ENCODE measurements at places on chromosomes 3 and 15.

DNA sequence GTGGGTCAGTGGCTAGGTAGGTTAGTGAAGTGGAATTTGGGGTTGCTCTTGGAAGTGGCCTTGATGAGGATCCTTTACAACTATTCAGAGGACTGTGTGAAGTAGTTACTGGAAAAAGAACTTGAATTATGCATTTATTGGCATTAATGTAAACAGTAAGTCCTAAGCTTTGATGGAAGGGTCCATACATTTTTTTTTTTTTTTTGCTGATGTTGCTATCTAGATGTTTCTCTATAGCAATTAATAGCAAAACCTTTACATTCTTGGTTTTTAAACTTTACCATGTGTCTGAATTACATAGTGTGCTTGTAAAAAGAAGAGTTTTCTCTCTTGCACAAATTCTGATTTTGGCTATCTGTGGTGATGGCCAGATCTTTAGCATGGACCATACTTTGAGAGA lies 9.5 kb downstream of the ZNF621 start:
- no peak for DNase-seq

DNA sequence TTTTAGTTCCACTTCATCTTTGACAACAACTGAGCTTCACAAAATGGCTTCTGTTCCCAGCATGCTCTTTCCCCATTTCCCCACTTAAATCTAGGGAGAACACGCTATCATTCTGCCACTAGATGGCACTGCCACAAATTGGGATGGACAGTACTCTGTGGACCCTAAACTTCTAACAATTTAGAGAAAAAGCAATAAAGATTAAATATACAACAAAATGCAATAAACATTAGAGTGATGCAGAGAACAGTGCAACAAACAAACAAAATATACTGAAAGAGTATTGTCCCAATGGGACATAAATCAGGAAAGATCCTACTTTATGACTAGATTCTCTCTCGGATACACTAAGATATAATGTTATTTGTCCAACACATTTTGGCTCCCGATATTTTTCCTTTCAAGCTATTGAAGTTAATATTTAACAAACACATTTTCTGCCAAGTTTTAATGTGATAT lies 169.7 kb upstream of the TMCO5A start:
- peak; percentile 15 for DNase-seq

GRCh38 chr3:161559177-161559998 lies 62.8 kb downstream of the OTOL1 start:
- peak; percentile 50 for DNase-seq

- no peak for DNase-seq
Measured at GRCh38 chr15:70098461-70099166, 897 bp upstream of the TLE3 start.

- DNase-seq, result no peak
Measured at GRCh38 chr3:168124291-168124690, 28.6 kb upstream of the GOLIM4 start.

GRCh38 chr3:56799251-56799882 lies 2.4 kb downstream of the ARHGEF3 start:
- DNase-seq, result peak; percentile 51

DNA sequence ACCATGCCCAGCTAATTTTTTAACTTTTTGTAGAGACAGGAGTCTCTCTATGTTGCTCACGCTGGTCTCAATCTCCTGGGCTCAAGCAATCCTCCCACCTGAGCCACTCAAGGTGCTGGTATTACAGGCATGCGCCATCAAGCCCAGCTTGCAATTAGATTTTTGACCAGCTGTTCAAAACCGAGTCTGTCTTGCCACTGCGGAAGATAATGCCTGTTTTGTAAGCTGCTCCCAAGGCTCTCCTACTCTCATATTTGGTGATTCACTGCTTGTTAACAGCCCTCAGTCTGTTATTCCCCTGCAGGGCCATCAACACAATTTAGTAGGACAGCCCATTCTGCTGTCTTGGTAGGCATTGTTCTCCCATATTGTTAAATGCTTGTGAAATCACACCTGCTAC lies 17.8 kb upstream of the MCCC1 start:
- DNase-seq, result no peak

GRCh38 chr3:41018855-41019254 lies 180.4 kb upstream of the CTNNB1 start:
- DNase-seq, result no peak

- no peak for DNase-seq
Measured at GRCh38 chr3:168121184-168122017, 25.7 kb upstream of the GOLIM4 start.

DNA sequence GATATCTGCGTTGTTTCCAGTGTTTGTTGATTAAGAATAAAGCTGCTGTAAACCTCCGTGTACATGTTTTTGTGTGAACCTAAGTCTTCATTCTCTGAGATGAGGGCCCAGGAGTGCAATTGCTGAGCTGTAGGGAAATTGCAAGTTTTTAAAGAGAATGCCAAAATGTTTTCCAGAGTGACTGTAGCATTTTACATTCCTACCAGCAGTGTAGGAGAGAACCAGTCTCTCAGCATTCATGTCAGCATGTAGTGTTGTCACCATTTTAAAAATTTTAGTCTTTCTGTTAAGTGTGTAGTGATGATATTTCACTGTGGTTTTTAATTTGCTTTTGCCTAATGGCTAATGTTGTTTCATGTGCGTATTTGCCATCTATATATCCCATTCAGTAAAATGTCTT lies 3.4 kb upstream of the MGLL start:
- DNase-seq, result no peak

- DNase-seq, result no peak
Measured at GRCh38 chr3:150248116-150248887, 159.8 kb upstream of the TSC22D2 start.

- DNase-seq, result no peak
Measured at GRCh38 chr3:81580355-81580754, 181.1 kb downstream of the GBE1 start.

DNA sequence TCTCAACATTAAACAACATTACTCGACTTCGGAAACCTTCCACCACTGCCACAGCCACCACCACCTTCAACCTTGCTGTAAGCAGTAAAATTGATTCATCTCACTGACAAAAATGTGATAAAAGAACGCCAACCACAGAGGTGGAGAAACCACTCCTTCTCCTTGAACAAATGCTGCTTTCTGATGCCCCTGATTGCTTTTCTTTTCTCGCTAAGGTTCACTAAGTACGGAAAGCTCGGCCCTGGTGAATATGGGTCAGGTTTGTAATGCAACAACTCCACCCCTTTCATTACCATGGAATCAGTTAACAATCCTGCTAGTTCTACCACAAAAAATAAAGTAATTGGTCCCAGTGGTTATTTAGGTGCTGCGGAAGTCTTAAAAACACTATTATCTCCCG lies 44.9 kb downstream of the MEIS2 start:
- DNase-seq, result no peak

DNA sequence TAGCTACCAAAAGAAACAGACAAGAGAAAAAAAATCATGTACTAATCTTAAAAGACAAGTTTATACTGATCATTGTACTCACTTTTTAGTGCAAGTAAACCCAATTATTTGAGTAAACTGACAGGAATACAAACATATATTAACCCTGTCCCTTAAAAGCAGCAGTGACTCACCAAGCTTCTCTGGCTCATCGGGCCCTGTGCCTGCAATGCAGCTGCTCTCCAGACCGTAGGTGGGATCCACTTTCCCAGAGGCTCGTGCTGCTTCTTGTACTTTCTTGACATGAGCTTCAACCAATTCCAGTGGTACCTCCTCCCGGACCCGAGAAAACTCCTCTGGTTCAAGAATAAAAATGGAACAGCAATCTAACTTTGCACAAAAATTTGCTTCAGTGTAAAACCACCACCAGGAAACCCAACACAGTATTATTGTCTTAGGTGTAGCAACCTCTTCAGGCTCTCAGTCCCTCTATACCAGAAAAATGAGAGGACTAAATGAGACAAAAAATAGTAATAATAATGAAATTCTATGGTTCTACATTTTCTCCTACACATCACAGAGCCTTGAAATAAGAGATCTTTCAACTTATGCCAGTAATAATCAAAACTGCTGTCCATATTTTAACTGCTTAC lies 82.6 kb upstream of the CSPG5 start:
- no peak for DNase-seq

DNA sequence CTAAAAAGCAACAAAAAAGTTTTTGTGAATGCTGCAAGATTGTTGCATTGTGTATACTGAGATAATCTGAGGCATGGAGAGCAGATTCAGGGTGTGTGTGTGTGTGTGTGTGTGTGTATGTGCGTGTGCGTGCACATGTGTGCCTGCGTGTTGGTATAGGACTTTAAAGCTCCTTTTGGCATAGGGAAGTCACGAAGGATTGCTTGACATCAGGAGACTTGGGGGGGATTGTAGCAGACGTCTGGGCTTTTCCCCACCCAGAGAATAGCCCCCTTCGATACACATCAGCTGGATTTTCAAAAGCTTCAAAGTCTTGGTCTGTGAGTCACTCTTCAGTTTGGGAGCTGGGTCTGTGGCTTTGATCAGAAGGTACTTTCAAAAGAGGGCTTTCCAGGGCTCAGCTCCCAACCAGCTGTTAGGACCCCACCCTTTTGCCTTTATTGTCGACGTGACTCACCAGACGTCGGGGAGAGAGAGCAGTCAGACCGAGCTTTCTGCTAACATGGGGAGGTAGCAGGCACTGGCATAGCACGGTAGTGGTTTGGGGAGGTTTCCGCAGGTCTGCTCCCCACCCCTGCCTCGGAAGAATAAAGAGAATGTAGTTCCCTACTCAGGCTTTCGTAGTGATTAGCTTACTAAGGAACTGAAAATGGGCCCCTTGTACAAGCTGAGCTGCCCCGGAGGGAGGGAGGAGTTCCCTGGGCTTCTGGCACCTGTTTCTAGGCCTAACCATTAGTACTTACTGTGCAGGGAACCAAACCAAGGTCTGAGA lies 4.7 kb downstream of the BHLHE40 start:
- DNase-seq, result no peak

- no peak for DNase-seq
Measured at GRCh38 chr3:102095383-102095782, 246.1 kb downstream of the NFKBIZ start.

GRCh38 chr3:42163622-42164244 lies 72.6 kb downstream of the TRAK1 start:
- DNase-seq, result no peak

DNA sequence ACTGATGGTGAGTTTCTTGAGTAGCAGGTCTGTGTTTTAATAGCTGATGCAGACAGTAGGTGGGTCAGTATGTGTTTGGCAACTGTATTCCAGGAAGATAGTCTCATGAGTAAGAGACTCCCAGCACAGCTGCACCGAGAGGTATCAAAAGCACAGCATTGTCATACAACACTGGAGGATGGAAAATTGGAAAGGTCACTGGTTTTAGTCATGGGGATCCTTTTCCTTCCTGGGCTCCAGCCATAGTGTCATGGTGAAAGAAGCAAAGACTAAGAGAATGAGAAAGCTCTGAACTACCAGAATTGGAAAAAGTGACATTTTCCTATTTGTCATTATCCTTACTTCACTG lies 61.5 kb downstream of the P3H2 start:
- no peak for DNase-seq

- DNase-seq, result no peak
Measured at GRCh38 chr15:48679952-48680351, 34.4 kb upstream of the FBN1 start.

DNA sequence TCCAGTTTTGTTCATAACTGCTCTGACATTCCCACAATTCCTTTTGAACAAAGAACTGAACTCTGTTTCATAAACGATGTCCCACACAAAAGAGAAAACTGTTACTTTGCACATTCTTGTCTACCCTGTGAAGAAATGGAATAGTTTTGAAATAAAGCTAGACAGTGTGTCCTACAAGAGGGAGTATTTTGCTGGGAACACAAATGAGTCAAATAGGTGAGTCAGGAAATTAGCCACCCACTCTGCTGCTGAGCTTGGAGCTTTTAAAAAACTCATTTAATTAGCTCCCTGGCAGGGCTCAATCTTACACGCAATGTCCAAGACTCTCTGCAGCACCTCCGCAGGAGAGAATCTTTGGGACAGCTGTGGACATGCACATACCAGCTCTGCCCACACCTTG lies 193.4 kb downstream of the SLC9A9 start:
- no peak for DNase-seq

DNA sequence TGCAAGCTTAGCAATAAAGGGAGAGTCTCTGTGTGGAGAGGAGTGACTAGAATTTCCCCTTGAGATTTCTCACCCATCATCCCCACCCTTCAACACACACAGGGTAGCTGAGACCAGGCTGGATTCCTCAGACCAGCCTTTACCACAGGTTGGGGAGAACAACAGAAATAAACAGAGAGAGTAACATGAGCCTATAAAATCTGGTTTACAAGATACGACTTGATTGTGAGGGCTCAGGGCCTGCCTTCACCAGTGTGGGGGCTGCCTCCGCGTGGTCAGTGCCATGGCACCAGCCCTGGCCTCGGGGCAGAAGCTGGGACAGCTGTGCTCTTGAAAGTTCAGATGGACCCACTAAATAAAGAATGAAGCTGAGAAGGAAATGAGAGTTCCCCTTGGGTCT lies 14.6 kb upstream of the MAGEF1 start:
- no peak for DNase-seq

DNA sequence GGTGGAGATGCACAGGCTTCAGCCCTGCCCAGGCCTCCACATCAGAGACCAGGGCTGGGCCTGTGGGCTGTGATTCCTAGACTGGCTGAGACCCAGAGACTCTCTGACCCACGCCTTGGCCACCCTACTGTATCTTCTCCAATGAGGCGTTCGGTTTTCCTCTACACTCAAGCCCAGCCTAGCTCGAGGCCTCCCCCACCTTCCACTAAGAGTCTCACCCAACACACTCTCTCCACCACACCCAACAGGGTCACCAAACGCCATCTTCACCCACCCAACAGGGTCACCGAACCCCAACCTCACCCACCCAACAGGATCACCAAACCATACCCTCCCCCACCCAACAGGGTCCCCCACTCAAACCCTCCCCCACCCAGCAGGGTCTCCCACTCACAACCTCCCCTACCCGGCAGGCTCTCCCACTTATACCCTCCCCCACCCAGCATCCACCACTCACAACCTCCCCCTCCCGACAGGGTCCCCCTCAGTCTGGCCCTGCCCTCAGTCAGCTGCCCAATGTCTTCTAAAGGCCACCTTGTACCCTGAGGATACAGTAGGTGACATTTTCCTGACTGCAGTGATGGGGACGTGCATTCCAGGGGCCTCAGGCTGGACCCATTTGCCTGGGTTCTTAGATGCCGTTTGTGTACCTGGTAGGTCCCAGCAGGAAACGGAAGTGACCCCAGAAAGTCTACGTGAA lies 20.4 kb downstream of the CFAP100 start:
- DNase-seq, result no peak

- no peak for DNase-seq
Measured at GRCh38 chr3:106296062-106296461, 427.2 kb upstream of the CBLB start.

DNA sequence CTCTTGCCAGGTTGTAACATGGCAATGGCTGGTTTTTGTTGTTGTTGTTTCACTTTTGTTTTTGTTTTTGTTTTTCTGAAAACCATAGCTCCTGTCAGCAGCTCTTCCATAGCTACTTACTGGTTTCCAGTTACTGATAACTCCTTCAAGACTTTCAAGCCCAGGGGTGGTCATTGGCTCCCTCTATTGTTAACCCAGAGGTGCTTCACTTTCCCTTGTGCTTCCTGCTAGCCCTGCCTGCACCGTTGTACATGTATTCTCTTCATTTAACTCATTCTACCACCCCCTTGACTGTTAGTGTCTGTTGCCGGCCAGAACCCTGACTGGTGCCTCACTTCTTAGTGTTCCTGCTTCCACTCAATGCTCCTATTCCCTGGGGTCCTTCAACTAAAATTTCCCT lies 4.2 kb upstream of the TRAT1 start:
- DNase-seq, result no peak

GRCh38 chr3:162400697-162401096 lies 904.1 kb downstream of the OTOL1 start:
- DNase-seq, result no peak

- no peak for DNase-seq
Measured at GRCh38 chr3:187211532-187212195, 14.4 kb downstream of the RTP1 start.

All from NCI-H1694 treated with DMSO at 0.1 percent for 48 hours (cell line).